Activated CD4-positive, alpha-beta T cell treated with anti-CD3 and anti-CD28 coated beads, Interleukin-2, amount 50 U/mL, for 4 hours (primary cell): ENCODE measurements at places on chromosomes 4 and X.

DNA sequence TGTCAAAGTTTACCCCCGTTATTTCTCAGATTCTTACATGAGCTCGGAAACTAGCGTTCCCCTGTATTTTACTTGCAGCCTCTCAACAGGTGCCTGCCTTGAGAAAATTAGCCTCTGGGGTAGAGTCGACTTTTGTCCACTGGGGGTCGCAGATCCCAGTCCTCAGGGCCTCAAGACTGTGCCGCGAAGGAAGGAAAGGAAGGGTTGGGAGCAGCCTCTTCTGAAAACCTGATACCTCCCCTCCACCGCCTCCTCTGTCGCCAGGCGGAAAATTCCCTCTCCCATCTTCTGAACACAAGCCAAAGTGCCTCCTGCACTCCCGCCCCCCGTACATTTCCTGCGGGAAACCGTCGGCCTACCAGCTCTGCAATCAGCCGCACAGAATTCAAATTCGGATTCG is 44.4 kb upstream of the TMSB15B start:
- peak; percentile 21 for DNase-seq

DNA sequence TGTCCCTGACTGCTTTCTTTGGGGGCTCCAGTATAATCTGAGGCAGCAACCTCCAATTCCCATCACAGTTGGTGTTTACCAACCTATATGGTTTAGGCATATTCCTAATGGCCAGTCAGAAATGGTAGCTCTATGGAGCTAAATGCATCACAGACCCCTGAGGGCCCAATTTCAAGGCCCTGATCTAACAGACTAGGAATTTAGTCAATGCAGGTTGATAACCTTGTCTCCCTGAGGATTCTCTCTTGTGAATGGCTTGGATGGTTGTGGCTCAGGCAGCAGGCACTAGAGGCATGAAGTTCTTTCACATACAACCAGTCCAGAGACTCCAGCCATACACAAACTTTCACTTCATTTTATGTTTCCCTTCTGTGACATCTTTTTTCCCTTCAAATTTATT is 59.4 kb downstream of the TMPRSS11F start:
- no peak for DNase-seq

DNA sequence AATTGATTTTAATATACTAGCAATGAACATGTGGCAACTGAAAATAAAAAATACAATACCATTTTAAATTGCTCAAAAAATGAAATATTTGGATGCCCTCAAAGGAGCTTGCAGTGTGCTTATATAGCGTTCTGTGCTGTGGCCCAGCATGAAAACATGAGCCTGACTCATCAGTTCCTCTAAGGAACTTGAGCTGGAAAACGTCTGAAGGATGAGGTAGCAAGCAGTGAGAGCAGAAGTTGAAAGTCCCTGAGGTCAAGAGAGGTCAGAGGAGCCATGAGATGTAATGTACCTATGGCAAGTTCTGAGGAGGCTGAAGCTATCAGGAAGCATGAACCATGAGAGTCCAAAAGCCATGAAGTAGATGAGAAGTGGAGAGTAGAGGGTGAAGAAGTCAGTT is 59.7 kb downstream of the HMGB3 start:
- no peak for DNase-seq

GRCh38 chr4:77595364-77595973 is 10.2 kb upstream of the CXCL13 start:
- DNase-seq: no peak
